ENCODE measurements at places on chromosomes 7 and 10.

GRCh38 chr7:44277851-44278250 is 47.5 kb downstream of the CAMK2B start:
- DNase-seq, result no peak

DNA sequence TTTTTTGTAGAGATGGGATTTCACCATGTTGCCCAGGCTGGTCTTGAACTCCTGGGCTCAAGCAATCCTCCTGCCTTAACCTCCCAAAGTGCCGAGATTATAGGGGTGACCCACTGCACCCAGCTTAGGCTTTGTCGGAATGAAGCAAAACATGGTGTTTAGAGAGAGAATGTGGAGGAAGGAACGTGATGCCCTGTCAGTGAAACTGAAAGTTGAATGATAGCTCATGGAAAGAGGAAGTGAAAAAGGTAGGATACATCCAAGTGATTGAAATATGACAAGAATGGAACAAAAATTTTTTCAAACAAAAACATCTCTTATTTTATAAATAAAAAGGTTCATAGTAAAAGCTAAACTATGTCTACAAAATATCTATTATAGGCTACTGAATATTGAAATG is 5.9 kb downstream of the AKAP9 start:
- DNase-seq, result no peak

DNA sequence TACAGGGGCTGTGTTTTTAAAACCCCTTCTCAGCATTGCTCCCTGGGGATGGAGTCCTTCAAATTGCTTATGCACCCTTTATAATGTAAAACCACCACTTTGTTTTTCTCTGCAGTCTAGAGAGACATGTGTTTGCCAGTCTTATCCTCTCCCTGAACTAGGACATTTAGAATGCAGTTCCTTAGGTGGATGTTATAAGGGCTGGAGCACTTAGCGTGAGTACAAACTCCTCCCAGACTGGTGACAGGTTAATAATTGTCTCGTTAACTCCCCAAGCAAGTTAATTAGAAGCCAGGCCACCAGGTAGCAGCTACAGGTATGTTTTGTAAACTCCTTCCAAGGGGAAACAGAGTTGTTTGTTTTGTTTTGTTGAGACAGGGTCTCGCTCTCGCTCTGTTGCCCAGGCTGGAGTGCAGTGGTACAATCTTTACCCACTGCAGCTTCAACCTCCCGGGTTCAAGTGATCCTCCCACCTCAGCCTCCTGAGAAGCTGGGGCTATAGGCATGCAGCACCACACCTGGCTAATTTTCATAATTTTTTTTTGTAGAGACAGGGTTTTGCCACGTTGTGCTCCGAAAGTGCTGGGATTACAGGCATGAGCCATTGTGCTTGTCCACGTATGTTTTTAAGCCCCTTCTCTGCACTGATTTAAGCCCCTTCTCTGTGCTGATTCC is 100.2 kb downstream of the FAM107B start:
- no peak for DNase-seq

GRCh38 chr10:44803862-44804261 is 107.3 kb upstream of the TMEM72 start:
- DNase-seq, result no peak

GRCh38 chr7:143145-143751 is 49.1 kb upstream of the FAM20C start:
- DNase-seq, result no peak

DNA sequence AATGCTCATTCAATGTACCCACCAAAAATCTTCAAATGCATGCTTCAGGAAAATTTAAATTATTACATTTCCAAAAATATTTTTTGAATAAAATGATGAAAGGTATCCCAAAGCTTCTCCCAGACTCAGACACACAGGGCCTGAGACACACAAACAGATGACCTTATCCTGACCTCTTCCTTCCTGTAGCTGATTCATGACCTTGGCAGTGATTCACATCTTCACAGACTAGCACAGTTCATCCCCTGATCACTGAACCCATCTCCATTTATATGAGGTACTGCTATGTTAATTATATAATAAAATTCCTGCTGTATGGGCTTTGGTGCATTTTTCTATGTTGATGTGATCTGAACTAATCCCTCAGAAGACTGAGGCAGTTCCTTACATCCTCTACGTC is 265.0 kb upstream of the GLI3 start:
- DNase-seq, result no peak

DNA sequence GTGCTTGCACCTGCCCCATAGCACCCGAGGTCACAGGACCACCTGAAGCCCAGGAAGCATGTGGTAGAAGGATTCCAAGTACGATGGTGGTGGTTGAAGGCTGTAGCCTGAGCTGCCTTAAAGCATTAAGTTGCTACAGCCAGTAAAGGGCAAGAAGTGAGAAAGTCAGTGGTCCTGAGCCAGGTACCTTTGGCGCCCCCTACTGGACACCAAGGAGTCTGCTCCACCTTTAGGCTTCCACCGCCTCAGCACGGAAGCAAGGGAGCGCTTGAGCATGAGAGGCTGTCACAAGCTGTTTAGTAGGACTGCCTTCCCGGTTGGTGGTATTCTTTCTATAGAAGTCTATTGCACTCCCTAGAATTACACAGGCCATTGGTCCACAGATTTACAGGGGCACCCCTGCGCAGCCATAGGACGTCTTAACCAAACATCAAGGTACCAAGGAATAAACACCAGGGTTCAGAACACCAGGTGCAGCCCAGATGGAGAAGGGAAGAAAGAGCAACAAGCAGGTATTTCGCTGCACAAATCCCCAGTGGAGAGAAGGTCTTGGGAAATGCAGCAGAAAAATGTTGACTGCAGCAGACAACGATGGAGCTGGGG is 2.2 kb downstream of the CRTAC1 start:
- peak; percentile 67 for DNase-seq

Data from stimulated activated CD4-positive, alpha-beta T cell treated with anti-CD3 and anti-CD28 coated beads, Interleukin-4, amount 100 ng/mL, for 48 hours (primary cell).